Hindlimb muscle (tissue), 1 donor: ENCODE measurements at places on chromosomes 7 and 10. TPM values are rescaled to one million over a fixed set of nuclear protein-coding genes. Genes with fewer than 3 reads are reported as not detected.

DYDC2 gene
- polyA plus RNA-seq = not detected

SFMBT2 gene
- 7.9 TPM for polyA plus RNA-seq

OR6B1 gene
- not detected for polyA plus RNA-seq

HOXA4 gene
- polyA plus RNA-seq = 24.6 TPM

ODAD2 gene
- 0.84 TPM for polyA plus RNA-seq

MYH16 gene
- 0.08 TPM for polyA plus RNA-seq

DNA sequence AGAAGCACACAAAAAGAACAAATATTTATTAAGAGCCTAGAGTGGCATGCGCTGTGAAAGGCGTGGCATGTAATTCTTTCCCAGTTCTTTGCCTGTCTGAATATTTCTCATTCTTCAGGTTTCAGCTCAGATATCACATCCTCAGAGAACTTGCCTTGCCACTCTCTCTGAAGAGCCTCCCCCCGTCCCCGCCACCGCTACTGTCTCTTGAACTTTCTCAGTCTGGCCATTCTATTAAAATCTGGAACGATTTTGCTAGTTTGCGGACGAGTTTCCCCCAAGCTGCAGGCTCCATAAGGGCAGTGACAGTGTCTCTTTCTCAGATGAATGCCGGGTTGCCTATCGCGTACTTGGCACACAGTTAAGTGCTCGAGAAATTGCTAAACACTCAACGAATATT is 787 bp upstream of the PLEKHA1 start:
- no peak for DNase-seq

DNA sequence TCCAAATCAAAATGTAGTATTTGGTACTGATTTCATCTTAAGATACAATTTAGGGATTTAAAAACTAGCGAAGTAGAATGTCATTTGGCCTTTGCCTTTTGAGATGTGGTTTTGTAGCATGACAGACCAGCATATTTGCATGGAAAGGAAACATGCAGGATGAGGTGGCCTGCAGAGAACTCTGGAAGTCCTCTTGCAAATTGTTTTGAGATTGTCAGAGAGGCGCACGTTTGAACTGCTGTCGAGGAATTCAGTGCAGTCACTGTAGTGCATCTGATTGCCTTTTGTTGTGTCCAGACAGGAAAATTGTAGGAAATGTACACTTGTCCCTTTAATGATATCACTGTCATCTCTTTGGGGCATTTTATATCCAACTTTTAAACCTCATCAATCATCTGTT is 136.7 kb downstream of the CELF2 start:
- DNase-seq = no peak

GRCh38 chr7:21401944-21402343 is 25.9 kb upstream of the SP4 start:
- DNase-seq = no peak

- no peak for DNase-seq
Observed at GRCh38 chr7:6268907-6269306, 3.5 kb downstream of the CYTH3 start.

- no peak for DNase-seq
Observed at GRCh38 chr7:52537051-52537450, 498.4 kb upstream of the POM121L12 start.

- no peak for DNase-seq
Observed at GRCh38 chr7:490461-491291, 29.0 kb downstream of the PDGFA start.

DNA sequence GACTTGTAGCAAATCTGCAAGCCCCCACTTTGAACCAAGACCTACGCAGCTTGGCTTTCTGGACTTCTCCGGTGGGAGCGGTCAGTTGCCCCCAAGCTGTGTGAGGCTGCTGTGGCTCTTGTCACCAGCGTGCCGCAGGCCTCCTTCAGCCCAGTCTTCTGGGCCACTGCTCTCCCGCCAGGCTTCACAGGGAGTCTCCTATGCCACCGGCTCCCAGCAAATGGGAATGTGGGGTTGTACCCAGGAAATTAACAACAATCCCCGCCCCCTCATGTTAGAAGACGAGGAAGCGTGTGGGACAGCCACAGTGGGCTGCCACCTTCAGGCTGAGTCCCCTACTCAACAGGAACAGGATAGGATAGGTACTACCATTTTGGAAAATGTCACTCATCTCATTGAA is 4.2 kb downstream of the WDR86 start:
- DNase-seq = no peak

- DNase-seq = no peak
Observed at GRCh38 chr10:4609251-4609650, 216.8 kb upstream of the AKR1E2 start.

GRCh38 chr7:152572101-152572500 is 103.8 kb downstream of the XRCC2 start:
- no peak for DNase-seq

GRCh38 chr7:92121681-92122080 is 12.6 kb downstream of the CYP51A1 start:
- no peak for DNase-seq

- DNase-seq = no peak
Observed at GRCh38 chr7:80608336-80608735, 30.1 kb upstream of the CD36 start.

DNA sequence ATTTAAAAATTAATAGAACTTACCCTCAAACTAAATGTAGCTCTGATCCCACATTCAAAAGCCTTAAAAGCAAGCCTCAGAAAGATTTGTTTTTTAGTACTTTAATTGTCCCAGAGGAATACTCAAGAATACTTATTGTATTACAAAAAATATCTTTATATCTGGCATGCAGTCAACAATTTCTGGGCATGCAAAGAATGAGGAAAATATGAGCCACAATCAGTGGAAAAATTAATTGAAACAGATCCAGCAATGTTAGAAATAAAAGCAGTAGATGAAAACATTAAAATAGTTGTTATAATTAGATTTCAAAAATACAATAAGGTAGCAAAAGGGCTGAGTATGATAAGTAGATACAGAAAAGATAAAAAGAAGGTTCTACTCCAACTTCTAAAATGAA is 154.7 kb downstream of the PON1 start:
- peak; percentile 43 for DNase-seq

DNA sequence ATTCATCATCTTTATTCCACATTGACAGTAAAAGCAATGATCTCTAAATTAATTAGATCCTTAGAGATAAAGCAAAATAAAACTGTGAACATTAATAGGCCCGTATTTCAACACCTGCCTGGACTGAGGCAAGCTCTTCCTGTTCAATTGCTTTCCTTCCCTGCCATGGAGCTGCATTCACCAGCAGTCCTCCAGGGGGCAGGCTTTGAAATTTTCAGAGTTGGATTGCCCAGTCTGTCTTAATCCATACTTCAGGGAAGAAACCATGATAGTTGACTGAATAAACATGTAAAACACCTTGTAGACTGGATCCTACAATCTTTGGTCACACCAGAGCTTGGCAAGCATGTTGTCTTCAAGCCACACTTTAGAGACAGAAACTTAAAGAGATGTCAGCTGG is 936.6 kb downstream of the NRG3 start:
- DNase-seq = no peak
